ENCODE measurements at places on chromosomes 2 and 18.

- no peak for DNase-seq
Measured at GRCh38 chr2:172436889-172437288, 9.5 kb downstream of the ITGA6 start.

DNA sequence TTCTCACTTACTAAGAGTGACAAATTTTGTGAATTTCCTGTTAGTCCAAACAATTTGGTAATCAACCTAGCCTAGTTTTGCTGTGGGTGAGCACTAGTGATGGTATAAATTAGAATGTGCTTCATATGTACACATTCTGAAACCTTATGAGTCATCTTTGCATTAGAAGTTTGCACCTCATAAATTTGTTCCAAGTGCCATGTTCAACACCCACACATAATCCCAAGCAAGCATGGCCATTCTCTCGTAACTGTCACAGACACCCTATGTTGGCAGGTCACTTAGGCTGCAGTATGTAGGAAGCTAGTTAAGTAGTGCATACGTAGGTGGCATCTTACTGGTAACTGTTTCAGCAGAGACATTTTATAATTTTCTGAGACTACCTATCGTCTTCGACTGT lies 46.9 kb downstream of the NAB1 start:
- no peak for DNase-seq

- DNase-seq: no peak
Measured at GRCh38 chr2:218289639-218290315, 2.5 kb downstream of the TMBIM1 start.

GRCh38 chr2:99845296-99845695 lies 297.1 kb downstream of the AFF3 start:
- no peak for DNase-seq

DNA sequence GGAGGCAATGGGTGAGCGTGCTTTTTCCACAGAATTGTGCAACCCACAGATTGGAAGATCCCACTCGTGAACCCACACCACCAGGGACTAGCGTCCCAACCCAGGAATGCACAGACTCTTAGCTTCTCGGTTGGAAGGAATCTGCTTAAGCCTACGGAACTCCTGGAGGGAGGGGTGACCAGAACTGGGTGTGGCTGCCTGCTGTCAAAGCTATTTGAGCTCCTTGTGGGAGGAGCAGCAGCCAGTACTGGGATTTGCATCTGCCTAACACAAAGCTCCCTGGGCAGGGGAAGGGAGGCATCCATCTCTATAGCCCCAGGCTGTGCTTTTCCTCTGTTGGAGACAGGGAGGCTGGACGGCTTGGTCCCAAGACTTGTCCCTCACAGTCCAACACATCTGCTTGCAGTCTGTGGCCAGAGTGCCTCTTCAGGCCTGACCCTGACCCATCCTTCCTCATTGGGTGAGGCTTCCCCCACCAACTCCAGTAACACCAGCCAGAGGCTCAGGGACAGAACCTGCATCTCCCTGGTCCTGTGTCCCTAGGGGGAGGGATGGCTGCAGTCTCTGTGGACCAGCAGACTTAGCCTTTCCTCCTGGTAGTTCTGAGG lies 27.9 kb downstream of the HNMT start:
- no peak for DNase-seq

GRCh38 chr2:68282811-68283418 lies 30.6 kb upstream of the PPP3R1 start:
- peak; percentile 24 for DNase-seq

- DNase-seq: no peak
Measured at GRCh38 chr2:221573430-221574230, 1.5 kb upstream of the EPHA4 start.

DNA sequence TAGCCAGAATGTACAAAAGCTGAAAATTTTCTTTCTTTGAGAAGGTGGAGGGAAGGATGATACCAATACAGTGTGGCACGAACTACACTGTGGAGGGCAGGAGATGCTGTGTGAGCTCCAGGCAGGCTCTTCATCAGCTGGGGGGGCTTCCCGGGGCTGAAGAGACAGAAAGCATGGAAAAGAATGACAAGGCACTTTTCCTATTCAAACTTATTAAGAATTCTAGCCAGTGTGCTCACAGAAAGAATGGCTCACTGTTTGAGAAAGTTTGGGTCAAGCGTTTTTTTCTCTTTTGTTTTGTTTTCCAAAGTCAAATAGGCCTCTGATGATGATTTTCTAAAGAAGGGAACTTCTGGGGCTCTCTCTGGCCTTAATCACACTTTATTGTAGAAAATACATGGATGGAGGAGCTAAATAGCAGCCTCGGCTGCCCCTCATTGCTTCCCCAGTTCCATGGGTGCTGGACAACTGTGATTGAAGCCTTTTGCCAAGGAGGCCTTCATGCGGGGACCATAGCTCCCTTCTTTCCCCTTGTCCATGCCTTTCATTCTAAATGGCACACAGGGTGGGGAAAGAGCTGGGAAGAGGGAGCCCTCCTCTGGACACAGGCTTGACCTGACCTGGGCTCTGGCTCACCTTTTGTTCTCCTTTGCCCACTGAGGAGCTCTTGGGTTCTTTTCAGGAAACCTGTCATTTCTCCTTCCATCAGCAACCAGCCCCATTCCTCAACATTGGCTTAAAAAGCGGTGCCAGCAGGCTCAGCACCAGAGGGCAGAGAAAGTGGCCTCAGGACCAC lies 130.6 kb downstream of the TDRD15 start:
- DNase-seq: no peak

- no peak for DNase-seq
Measured at GRCh38 chr2:239358062-239358754, 42.6 kb downstream of the HDAC4 start.

DNA sequence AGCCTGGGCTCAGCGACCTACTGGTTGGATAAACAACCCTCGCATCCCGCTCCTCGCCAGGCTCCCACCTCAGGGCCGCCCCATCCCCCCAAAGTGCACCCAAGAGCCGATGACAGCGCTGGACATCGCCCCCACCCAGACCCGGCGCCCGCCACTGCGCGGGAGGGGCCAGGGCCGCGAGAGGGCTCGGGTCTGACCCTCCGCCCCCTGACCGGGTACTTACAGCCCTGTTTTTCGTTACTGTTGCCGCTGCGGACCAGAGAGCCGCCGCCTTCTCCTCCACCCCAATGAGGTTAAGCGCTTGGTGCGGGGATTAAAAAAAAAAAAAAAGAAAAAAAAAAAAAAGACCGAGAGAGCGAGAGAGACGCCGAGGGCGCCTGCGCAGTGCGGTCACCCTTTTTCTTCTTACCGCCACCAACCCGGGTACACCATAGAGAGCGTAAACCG lies at the start of gene CLASP1:
TSS of gene CLASP1 (minus strand) at position 314 of the 447 bp plus-strand sequence. CDS start 43,567 bp downstream, outside the sequence.
- no peak for DNase-seq

- DNase-seq: no peak
Measured at GRCh38 chr2:9991829-9992273, 40.4 kb downstream of the GRHL1 start.

- peak; percentile 10 for DNase-seq
Measured at GRCh38 chr18:10490401-10491165, 35.2 kb upstream of the NAPG start.

GRCh38 chr2:10400978-10401951 lies 46.9 kb downstream of the ODC1 start:
- DNase-seq: no peak

DNA sequence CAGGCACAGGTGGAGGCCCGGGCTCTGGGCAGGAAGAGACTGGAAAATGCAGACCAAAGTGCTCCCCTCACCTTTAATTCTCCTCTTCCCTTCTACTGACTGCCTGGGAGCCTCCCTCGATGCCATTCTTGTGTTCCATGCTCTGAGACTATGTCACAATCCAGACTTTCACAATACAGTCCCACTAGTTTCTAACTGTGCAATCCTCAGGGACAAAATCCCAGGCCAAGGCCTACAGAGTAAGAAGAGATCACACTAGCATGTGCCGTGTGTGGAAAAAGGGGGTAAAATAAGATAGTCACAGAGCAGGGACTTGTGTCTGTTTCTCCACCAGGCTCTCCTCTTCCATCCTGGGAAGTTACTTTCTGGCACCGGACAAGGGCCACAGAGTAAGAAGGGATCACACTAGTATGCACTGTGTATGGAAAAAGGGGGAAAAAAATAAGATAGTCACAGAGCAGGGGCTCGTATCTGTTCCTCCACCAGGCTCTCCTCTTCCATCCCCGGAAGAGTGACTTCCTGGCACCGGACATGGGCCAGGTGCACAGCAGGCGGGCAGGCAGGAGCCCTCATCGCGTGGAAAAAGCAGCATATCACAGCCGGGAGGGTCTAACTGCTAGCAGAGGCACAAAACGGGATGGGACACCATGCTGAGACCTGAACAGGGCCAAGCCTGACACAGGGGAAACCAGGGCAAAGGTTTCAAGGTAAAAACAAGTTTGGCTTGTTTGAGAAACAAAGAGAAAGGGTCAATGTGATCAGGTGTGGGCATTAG lies 9.6 kb downstream of the CYB5A start:
- DNase-seq: no peak

DNA sequence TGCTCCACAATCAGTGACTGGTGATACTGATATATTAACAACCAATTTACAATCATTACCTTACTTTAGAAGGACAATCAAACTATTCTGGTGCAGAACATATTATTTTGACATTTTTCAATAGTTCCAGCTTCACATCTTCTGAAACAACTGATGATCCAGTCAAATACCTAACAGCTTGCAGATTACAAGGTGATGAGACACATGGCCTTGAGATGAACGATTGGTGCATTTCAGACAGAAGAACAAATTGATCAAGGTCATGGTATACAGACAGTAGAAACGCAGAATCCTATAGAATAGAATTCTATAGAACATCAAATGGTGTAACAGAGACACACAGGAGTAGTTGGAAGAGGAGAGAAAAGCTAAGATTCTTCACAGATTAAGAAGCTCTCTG lies 24.8 kb downstream of the SESTD1 start:
- no peak for DNase-seq

GRCh38 chr2:31246184-31246852 lies 12.4 kb downstream of the EHD3 start:
- no peak for DNase-seq

DNA sequence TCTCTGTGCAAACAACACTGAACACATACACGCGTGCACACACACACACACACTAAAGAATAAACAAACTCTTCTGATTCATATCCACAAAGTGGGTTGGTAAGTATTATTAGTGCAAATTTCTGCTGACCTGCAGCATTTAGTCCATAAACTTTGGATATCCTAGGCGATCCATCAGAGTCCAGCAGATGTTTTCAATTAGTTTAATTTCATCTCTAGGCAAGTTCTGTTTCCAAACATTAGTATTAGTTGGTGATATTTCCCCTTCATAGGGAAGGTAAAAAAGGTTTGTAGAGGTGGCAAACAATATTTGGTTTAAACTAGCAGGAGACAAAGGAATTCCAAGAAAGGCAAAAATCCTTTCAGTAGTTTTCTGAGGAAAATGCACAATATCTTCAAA lies 5.7 kb downstream of the DSEL start:
- DNase-seq: no peak

DNA sequence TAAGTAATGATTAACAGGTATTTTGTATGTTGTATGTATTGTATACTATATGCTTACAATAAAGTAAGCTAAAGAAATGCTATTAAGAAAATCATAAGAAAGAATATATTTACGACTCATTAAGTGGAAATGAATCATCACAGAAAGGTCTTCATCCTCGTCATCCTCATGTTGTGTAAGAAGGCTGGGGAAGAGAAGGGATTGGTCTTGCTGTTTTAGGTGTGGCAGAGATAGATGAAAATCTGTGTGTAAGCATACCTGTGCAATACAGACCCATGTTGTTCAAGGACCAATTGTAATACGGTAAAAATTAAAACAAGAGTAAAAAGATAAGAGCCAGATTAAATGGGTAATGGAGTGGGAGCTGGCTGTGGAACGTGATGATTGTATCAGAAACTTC lies 16.6 kb downstream of the SLC35F5 start:
- no peak for DNase-seq

DNA sequence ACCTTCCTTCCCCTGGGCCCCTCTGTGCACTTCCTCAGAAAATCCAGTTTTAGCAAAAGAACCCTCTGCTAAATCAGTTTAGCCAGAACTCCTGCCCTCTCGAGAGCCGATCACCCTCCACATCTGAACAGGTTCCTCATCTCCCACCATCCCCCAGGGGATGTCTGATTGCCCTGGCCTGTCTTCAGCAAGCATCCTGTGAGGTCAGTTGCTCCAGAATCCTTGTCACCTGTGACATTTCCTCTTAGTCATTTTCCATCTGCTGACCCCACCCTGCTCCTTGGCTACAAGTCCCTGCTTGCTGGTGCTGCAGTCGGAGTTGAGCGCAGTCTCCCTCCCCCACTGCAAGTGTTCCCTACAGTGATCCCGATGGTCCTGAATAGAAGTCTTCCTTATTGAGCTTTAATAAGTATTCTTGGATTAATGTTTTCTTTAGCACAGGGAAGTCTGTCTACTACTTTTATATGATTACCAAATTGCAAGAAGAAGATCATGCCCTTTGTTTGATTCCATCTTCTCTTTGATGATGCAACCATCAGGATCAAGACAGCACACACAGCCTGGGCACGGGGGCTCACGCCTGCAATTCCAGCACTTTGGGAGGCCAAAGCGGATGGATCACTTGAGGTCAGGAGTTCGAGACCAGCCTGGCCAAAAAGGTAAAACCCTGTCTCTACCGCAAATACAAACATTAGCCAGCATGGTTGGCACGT lies 30.9 kb upstream of the UBE2F start:
- peak; percentile 18 for DNase-seq

DNA sequence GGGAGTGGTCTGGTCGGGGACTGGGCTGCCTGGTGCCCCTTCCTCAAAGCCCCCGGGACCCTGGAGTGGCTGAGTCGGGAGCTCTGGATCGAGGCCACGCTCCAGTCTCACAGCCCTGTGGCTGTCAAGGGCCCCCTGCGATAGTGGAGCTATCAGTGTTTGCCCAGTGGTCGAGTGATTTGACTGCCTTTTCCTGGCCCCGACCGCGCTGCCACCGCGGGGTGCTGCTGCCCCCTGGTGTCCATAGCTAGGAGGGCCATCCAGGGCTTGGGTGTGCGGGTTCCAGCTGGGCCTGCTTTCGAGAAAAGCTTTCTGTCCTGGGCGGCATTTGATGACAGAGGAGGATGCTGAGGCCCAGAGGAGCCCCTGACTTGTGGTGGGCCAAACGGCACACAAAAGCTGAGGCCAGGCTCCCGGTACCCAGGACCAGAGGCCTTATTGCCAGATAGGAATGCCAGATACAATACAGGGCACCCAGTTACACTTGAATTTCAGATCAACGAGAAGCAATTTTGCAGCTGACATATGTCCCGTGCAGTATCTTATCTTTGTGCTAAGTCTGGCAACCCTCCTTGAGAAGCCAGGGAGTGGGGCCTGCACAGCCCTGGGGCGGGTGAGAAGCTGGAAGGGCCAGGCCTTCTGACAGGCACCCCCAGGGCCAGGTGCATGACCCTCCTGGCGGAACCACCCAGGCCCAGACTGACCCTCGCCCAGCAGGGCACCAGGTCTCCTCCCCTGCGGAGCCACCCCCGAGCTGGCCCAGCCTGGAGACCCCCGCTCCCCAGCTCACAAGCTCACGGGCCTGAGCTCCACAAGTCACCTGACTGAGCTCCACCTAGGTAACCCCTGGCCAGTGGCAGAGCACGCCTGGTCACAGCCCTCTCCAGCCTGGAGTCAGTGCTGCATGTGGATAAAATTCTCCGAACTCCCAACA lies 13.0 kb downstream of the ODC1 start:
- DNase-seq: no peak

- DNase-seq: no peak
Measured at GRCh38 chr2:44555700-44556099, 194.0 kb downstream of the CAMKMT start.
